ENCODE measurements at places on chromosomes 4 and X. TPM values are rescaled to one million over a fixed set of nuclear protein-coding genes. Genes with fewer than 3 reads are reported as not detected.

The ASB12 gene
- total RNA-seq, result not detected

- no peak for DNase-seq
These were observed 61.1 kb upstream of the MTM1 start for GRCh38 chrX:150507251-150507856.

DNA sequence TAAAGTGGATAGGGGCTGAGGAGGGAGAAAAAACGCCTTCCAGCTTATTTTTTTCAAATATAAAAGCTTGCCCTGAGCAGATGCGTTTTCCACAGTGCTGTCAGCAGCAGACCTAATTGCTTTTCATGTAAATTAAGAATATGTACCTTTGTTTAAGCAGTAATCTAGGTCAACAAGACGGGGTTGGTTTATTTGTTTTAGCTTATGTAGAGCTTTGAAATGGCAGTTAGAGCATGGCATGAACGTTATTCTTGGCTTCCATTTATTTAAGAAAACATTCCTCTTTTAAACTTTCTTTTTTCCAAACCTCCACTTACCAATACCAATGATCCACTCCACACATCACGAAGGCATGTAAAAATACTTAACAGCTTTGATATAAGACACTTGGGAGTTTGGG lies 220.3 kb upstream of the TENM3 start:
- DNase-seq, result peak; percentile 2

The VEGFD gene
- under 0.01 TPM for total RNA-seq

The CT45A3 gene
- total RNA-seq, result not detected
